ENCODE measurements at places on chromosomes 2 and 18.

- no peak for DNase-seq
These were observed 39.4 kb upstream of the SH3BP4 start for GRCh38 chr2:234912437-234912836.

DNA sequence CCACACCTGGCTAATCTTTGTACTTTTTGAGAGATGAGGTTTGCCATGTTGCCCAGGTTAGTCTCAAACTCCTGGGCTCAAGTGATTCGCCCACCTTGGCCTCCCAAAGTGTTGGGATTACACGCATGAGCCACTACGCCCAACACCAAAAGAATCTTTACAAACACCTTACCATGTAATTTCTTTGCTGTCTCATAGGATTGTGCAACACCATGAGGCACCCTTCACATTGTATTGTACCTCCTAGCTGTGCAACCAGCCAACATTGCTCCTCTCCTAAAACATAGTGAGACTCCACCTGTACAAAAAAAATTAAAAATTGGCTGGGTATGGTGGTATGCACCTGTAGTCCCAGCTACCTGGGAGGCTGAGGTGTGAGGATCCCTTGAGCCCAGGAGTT is 3.1 kb upstream of the MFSD6 start:
- no peak for DNase-seq

DNA sequence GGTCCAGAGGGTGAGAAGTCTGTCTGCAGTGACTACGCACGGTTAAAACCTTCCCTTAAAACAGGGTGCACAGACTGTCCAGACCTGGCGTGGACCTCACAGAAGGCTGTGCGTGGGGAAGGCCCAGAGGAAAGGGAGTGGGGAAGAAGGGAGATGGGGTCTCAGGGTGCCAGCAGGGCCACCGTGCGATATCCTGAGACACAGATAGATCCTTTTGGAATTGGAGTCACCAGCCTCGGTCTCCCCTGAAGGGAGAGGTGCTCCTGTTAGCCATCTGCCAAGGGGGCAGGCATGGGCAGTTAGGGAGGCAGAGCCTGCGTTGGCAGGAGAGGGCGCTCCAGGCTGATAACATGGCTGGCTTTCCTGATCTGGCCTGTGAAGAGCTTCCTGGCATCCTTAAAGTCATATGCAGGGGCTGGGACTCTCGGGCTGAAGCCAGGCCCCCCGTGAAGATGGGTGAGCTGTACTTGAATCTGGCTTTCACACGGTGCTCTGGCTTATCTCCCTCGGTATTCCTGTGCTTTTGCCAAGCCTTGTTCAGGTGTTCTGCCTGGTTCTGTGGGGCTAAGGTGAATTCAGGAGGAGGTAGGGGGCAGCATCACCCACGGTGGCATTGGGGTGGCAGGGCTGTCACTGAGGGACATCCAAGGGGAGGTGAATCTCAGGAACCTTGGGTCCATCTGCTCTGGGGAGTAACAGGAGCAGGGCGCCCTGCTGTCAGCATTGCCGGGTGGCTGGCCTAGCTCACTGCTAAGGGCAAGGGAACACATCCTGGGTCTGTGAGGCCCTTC is 107.2 kb upstream of the SMAD2 start:
- DNase-seq: no peak

DNA sequence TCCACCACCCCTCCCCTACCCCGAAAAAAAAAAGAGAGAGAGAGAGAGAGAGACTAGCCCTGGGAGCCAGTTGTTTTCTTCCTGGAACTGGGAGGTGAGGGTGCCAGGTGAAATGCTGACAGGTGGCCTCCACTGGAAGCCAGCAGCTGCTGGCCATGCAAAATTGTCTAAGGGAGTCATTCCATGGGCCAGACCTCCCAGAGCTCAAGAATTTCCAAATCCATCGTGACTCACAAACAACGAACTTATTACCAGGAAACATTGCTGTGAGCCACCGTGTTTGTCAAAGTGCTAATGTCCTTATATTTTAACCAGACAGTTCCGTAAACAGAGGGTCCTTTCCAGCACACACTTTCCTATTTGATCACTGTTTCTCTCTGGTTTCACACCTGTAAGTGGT is 68.5 kb upstream of the PID1 start:
- DNase-seq: no peak

DNA sequence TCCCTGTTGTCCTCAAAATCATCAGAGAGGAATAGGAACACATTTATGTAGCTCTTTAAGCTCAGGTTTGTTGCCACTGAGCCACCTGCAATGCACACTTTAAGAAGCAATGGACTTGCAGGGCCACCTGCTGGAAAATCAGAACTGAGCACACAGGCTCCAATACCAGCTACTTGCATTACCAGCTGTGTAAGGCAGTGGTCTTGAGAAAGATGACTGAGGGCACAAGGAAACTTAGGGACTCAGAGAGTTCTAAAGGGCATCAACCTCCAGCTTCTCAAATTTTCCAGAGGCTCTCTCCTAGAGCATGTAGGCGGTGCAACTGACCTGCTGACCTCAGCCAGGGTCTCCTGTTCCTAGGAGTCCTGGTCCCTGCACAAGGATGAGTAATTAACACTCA is 2.5 kb upstream of the CNDP2 start:
- DNase-seq: no peak

DNA sequence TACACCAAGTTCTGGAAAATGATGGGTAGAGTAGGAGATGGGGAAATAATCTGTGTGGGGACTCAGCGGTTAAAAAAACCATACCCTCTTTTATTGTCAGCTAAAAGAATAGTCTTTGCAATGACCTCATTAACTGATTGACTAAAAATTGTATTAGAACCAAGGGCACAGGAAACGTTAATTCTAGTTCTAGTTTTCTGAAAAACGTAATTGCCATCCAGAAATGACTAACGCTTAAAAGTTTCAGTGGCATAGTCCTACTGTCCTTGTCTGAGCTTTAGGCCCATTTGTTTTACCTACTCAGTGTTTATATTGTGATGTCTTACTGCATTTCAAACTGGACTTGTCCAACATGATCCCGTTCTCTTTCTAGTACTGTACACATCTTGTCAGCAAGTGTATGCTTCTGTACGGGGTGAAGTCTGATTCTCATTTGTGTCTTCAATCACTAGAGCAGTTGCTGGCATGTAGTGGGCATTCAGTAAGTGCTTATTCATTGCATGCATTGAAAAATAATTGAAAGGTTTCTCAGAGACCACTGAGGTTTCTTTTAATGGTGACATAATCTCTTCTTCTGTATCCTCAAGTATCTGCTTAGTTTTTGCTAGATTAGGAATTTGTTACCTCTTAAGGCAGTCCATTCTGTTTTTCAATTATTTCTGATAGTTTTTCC is 81.5 kb downstream of the ZNF407 start:
- no peak for DNase-seq
